Upper lobe of left lung (tissue), 6 donors: ENCODE measurements at places on chromosomes 2 and 18. TPM values are rescaled to one million over a fixed set of nuclear protein-coding genes. Genes with fewer than 3 reads are reported as not detected.

GRCh38 chr18:73615506-73615905 lies 532.1 kb downstream of the FBXO15 start:
- H3K4me1 ChIP-seq, result no peaks in the 10 kb centered on the region
- H3K36me3 ChIP-seq, result no peaks in the 10 kb centered on the region
- H3K27me3 ChIP-seq, result no peaks in the 10 kb centered on the region
- H3K4me3 ChIP-seq, result no peak overlapping the region
- no peak overlapping the region for H3K27ac ChIP-seq

DNA sequence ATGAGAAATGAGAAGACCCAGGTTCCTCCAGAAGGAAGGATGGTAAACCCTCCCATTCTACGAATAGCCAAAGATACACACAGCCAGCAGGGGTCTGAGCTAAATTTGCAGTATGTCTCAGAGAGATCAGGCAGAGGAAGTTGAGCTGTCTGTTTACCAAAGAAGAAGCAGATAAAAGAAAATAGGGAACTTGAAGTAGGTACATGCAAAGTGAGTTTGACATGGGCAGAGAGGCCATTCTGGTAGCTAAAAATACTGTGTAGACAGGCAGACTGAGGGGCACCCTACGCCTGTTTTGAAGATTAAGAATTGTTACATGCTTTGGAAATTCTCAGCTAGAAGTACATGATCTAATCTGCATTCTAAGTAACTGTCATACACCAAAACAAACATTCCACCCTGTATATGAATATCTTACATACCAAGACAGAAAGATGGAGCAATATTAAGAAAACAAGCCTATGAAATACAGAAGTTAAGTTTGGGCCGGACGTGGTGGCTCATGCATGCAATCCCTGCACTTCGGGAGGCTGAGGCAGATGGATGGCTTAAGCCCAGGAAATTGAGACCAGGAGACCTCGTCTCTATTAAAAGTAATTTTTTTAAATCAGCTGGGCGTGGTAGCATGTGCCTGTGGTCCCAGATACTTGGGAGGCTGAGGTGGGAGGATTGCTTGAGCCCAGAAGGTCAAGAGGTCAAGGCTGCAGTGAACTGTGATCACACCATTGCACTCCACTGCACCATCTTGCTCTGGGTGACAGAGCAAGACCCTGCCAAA lies 157.9 kb downstream of the ANKRD44 start:
- H3K36me3 ChIP-seq, result no peaks in the 10 kb centered on the region
- peaks cover 29% of the 10 kb centered on the region for H3K4me1 ChIP-seq
- no peak for DNase-seq
- peak overlapping the region; percentile 73 for H3K27ac ChIP-seq

DNA sequence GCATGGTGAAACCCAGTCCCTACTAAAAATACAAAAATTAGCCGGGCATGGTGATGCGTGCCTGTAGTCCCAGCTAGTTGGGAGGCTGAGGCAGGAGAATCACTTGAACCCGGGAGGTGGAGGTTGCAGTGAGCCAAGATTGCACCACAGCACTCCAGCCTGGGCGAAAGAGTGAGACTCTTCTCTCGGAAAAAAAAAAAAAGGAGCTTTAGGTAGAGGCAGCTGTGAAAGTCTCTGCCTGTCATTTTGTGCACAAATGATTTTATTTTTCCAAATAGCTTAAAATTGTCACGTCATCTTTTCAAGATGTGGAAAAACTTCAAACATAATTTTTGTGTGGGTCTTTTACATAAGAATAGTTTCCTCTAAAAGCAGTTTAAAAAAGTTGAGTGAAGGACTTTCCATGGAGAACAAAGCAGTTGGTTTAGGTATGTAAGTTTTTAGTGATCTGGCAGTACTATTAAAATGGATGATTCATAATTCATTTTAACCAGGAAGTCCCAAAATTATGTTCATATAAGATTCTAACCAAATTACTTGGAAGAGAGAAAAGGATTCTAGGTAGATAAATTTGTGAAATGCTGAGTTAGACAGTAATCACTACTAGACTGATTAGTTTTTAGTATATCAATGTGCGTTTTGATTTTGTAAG lies 11.5 kb downstream of the CCNYL1 start:
- H3K27me3 ChIP-seq, result no peaks in the 10 kb centered on the region
- H3K4me1 ChIP-seq, result peaks cover 35% of the 10 kb centered on the region
- no peak for DNase-seq
- H3K27ac ChIP-seq, result no peak overlapping the region
- no peak overlapping the region for H3K4me3 ChIP-seq

- H3K27me3 ChIP-seq, result no peaks in the 10 kb centered on the region
- H3K27ac ChIP-seq, result peak overlapping the region; percentile 40
- H3K36me3 ChIP-seq, result no peaks in the 10 kb centered on the region
- no peak for DNase-seq
- H3K4me1 ChIP-seq, result peaks cover 8% of the 10 kb centered on the region
These were observed 53.6 kb downstream of the GALNT1 start for GRCh38 chr18:35635170-35635569.

GRCh38 chr2:224937887-224938286 lies 104.4 kb downstream of the DOCK10 start:
- no peak overlapping the region for H3K27ac ChIP-seq
- no peak for DNase-seq
- no peak overlapping the region for H3K4me3 ChIP-seq
- no peaks in the 10 kb centered on the region for H3K27me3 ChIP-seq

DNA sequence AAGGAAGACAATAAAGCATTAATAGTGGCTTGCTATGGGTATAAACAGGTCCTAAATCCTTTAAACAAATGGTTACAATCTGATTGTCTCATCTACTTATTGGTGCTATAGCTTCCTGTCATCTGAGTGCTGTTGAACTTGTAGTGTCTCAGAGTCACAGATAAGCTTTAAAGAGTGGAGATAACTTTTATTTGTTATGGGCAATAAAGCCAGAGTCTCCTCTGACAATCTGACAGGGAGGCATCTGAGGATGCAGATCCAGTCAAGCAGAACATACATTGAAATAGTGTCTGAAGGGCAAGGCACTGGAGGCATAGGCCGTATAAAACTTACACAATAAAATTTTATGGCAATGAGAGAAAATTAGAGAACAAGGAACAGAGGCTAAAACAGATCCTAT lies 1132.4 kb upstream of the CDH2 start:
- no peak overlapping the region for H3K27ac ChIP-seq
- H3K4me3 ChIP-seq, result no peak overlapping the region
- H3K4me1 ChIP-seq, result no peaks in the 10 kb centered on the region

- no peak overlapping the region for H3K27ac ChIP-seq
- no peaks in the 10 kb centered on the region for H3K27me3 ChIP-seq
- no peaks in the 10 kb centered on the region for H3K36me3 ChIP-seq
- H3K4me1 ChIP-seq, result peaks cover 4% of the 10 kb centered on the region
- DNase-seq, result no peak
These were observed 84.5 kb upstream of the PGAP1 start for GRCh38 chr2:197011021-197011417.

DNA sequence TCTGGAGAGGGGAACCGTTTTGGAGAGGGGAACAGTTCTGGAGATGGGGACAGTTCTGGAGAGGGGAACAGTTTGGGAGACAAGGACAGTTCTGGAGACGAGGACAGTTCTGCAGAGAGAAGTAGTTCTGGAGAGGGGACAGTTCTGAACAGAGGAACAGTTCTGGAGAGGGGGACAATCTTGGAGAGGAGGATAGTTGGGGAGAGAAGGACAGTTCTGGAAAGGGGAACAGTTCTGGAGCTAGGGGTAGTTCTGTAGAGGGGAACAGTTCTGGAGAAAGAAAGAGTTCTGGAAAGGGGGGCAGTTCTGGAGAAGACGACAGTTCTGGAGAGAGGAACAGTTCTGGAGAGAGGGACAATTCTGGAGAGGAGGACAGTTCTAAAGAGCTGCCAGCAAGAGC lies 745.9 kb downstream of the GALR1 start:
- DNase-seq, result no peak
- no peak overlapping the region for H3K4me3 ChIP-seq
- H3K27me3 ChIP-seq, result no peaks in the 10 kb centered on the region

DNA sequence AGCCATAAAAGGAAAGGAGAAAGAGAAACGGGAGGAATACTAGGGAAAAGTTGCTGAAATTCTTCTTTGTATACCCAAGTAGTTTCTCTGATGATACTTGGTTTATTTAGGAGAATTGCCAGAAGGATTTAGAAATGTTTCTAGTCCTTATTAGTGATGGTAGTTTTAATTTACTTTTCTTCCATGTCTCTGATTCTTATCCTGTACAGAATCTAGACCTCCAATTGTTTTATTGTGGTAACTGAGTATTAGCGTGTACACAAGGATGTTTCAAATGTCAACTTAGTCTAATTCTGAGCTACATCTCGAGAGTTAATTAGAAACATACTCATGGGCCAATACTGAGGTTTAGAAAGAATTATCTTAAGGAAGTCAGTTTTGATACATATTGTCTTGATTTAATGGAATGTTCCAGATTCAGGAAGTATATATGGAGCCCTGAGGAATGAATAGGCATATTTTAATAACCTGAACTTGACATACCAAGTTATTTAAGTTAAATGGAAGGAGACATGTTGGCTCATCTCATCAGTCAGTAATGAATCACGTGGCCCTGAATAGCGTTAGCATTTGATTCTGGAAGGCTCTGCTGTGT lies 219.6 kb downstream of the LTBP1 start:
- H3K27me3 ChIP-seq, result no peaks in the 10 kb centered on the region
- H3K36me3 ChIP-seq, result no peaks in the 10 kb centered on the region
- H3K27ac ChIP-seq, result no peak overlapping the region
- no peaks in the 10 kb centered on the region for H3K4me1 ChIP-seq
- no peak overlapping the region for H3K4me3 ChIP-seq

- H3K4me1 ChIP-seq, result no peaks in the 10 kb centered on the region
- no peak overlapping the region for H3K4me3 ChIP-seq
- H3K27ac ChIP-seq, result no peak overlapping the region
- no peaks in the 10 kb centered on the region for H3K27me3 ChIP-seq
- DNase-seq, result no peak
These were observed 315.8 kb upstream of the POU3F3 start for GRCh38 chr2:104538077-104538476.

DNA sequence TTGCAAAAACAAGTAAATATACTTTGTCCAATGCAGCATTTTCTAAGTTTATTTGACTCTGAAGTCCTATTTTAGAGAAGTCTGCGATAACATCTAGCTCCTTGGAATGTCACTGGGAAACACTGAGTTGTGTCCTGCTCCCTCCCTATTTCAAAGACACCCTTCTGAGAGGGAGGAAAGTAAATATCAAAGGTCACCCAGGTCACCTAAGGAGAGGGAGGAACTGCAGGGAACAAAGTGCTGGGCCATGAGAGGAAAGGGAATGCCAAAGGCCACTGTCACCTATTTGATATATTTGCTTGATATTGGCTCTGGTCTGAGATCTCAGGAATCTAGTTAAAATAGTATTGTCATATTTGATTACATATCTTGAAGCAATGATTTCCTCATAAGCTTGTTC lies 201.3 kb downstream of the GCA start:
- no peaks in the 10 kb centered on the region for H3K27me3 ChIP-seq
- no peaks in the 10 kb centered on the region for H3K36me3 ChIP-seq
- H3K4me3 ChIP-seq, result no peak overlapping the region

DNA sequence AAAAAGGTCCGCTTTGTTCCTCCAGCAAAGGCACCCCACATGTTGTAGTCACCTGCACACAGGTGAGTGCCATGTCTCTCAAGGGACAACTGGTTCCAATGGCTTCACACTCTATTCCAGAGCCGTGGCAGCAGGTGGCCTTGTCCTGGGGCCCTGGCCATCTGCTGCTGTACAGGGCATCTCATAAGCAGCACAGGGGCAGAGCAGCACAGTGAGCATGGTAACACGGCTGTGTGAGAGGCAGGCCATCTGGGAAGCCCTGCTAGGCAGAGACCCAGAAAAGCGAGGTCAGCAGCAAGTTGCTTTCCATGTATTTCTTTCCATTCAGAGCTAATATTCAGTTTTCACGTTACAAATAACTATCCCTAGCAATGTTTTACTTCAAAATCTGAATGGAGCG lies 54.7 kb downstream of the CMPK2 start:
- DNase-seq, result peak; percentile 10
- H3K36me3 ChIP-seq, result no peaks in the 10 kb centered on the region
- no peaks in the 10 kb centered on the region for H3K4me1 ChIP-seq
- no peak overlapping the region for H3K27ac ChIP-seq
- no peak overlapping the region for H3K4me3 ChIP-seq

DNA sequence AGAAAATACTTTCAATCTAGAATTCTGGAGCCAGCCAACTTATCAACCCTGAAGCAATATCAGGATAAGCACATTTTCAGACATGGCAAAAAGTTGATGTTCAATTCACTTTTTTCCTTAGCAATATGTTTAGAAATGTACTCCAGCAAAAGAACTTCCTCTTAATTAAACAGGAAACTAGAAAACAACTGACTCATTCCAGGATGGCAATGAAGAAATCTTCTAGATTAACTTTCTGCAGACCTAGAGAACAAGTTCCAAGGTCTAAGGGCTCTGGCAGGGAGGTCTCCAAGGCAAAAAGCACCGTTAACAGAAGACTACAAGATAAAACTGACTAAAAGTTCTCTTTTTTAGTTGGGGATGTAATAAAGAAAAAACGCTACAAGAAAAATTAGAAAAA lies 69.2 kb upstream of the VWC2L start:
- no peak for DNase-seq
- no peak overlapping the region for H3K27ac ChIP-seq
- H3K27me3 ChIP-seq, result no peaks in the 10 kb centered on the region

DNA sequence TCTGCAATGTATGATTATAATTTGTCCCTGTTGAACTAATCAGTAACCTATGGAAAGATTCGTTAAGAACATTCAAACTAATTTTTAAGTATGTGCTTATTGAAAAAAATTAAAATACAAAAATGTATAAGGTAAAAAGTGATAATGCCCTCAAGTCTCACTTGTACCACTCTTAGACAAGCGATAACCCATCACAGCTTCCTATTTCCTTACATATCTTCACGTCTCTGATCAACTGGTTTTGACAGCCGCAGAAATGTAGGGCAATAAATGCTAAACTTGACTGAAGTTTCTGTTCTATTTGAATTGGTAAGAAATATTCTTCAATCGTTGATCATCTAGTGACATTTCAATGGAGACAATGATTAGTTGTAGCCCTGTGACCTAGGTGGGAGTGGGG lies 112.5 kb downstream of the TCF4 start:
- H3K27me3 ChIP-seq, result no peaks in the 10 kb centered on the region
- no peaks in the 10 kb centered on the region for H3K36me3 ChIP-seq
- no peak for DNase-seq
- no peak overlapping the region for H3K27ac ChIP-seq
- H3K4me1 ChIP-seq, result peaks cover 22% of the 10 kb centered on the region

GRCh38 chr2:69628325-69629021 lies 15.1 kb downstream of the AAK1 start:
- H3K27ac ChIP-seq, result no peak overlapping the region
- H3K4me1 ChIP-seq, result peaks cover 34% of the 10 kb centered on the region
- no peak overlapping the region for H3K4me3 ChIP-seq
- no peaks in the 10 kb centered on the region for H3K36me3 ChIP-seq
- H3K27me3 ChIP-seq, result no peaks in the 10 kb centered on the region

GRCh38 chr2:212124598-212124997 lies 414.0 kb downstream of the ERBB4 start:
- no peaks in the 10 kb centered on the region for H3K4me1 ChIP-seq
- H3K36me3 ChIP-seq, result no peaks in the 10 kb centered on the region
- DNase-seq, result peak; percentile 24
- no peak overlapping the region for H3K4me3 ChIP-seq

GRCh38 chr2:119820275-119820674 lies 60.6 kb downstream of the PTPN4 start:
- DNase-seq, result no peak
- H3K27me3 ChIP-seq, result no peaks in the 10 kb centered on the region
- no peaks in the 10 kb centered on the region for H3K4me1 ChIP-seq
- H3K36me3 ChIP-seq, result no peaks in the 10 kb centered on the region
- no peak overlapping the region for H3K4me3 ChIP-seq

KCNK3 gene
- total RNA-seq, result 36.1 TPM

BCL11A gene
- total RNA-seq, result 6.4 TPM

MOGAT1 gene
- total RNA-seq, result 1.2 TPM

TXNDC2 gene
- total RNA-seq, result 0.33 TPM

AGBL5 gene
- total RNA-seq, result 7.8 TPM

SCN7A gene
- total RNA-seq, result 54.0 TPM

IHH gene
- not detected for total RNA-seq

SLC11A1 gene
- 3,249 TPM for total RNA-seq
